ENCODE measurements at places on chromosomes 11 and 22.

- DNase-seq, result peak; percentile 33
Measured at GRCh38 chr11:504053-504993, 2.7 kb downstream of the RNH1 start.

- DNase-seq, result no peak
Measured at GRCh38 chr11:60719391-60719790, 5.1 kb upstream of the MS4A18 start.

DNA sequence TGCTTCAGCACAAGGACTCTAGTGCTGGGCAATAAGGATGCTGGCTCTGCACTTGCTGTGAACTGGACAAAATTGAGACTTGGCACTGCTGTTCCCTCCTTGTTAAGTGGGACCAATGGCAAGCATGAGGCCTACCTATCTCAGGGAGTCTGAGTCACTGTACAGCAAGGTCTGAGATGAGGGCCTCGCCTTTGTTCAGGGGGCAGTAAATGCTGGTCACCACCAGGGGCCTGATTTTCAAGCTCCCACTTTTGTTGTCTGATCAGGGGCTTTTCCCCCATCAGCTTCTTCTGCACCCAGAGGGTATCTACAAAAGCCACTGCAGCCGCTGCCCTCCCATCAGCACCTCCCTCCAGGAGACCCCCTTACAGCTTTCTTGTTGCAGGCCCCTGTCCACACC is 22.8 kb downstream of the DHCR7 start:
- DNase-seq, result no peak

DNA sequence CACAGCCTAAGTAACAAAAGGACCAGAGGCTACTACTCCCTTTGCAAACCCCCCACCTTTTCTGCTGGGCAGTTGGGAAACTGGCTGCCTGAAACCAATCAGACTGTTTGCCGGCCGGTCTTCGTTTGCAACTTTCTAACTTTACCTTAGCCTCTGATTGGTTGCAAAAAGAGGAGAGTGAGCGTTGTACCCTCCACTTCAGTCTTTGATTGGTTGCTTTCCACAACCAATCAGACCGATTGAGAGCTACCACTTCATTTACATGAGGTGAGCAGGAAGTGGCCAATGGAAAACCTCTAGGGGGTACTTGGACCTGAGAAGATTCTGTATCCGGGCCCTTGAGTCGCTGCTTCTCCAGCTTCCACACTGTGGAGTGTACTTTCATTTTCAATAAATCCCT is 18.8 kb upstream of the CLNS1A start:
- DNase-seq, result no peak

DNA sequence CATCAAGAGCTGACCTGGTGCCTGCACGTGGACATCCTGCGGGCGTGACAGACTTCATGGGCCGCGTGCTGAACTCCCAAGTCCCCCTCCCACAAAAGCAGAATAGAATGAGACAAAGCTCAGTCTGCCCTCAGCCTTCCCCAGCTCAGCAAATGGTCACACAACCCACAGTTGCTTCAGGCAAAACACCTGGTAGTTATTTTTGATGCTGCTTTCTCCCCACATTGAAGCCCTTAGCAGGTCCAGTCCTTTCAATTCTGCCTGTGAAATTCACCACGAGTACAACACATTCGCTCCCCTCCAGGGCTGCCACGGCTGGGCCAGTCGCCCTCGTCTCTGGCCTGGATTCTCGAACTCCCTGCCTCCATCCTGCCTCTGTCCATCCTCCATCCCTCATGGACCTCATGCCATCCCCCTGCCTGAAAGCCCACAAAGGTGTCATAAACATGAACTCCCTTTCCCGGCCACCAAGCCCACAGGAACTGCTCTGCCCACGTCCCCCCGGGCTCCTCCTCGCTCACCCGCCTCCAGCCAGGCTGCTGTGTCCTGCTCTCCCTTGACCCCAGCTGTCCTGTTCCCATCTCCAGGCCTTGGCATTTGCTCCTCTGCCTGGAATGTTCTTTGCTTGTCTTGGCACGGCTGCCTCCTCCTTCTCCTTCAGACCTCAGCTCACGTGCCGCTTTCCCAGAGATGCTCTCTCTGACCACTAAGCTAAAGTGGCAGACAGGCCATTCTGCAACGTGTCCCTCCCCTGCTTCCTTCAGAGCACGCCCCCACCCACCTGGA is 42.1 kb downstream of the SCUBE1 start:
- no peak for DNase-seq

GRCh38 chr11:102293873-102294601 is 23.2 kb upstream of the BIRC3 start:
- DNase-seq, result no peak

DNA sequence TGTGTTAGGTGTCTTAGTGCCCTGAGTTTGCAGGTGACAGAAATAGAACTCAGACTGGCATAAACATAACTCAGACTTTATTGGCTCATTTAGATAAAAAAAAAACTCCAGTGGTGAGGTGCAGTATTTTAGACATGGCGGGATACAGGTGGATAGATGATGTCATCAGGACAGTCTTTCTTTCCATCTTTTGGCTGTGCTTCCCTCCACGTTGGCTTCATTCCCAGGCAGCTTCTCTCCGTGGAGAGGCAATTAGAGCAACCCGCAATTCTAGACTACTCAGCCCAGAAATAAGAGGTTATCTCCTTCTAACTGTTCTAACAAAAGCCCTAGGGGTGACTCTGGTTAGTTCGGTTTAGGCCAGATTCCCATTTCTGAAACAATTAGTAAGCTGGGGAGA is 40.5 kb downstream of the NCAM1 start:
- no peak for DNase-seq

DNA sequence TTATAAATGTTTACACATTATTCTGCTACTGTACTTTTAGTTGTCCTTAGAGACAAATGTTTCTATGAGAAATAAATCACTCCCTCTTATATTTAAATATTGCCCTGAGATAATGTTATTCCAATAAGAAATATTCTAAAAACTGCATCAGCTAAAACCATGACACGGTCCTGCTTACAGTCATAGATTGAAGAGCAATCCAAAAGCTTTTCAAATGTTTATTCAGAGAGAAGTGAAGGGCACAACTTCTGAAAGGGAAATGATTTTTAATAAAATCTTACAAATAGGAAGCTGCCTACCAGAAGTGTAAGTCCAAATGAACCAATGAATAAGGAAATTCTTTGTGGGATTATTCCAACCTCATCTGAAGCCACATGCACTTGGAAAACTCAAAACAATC is 49.2 kb downstream of the STK33 start:
- DNase-seq, result no peak

DNA sequence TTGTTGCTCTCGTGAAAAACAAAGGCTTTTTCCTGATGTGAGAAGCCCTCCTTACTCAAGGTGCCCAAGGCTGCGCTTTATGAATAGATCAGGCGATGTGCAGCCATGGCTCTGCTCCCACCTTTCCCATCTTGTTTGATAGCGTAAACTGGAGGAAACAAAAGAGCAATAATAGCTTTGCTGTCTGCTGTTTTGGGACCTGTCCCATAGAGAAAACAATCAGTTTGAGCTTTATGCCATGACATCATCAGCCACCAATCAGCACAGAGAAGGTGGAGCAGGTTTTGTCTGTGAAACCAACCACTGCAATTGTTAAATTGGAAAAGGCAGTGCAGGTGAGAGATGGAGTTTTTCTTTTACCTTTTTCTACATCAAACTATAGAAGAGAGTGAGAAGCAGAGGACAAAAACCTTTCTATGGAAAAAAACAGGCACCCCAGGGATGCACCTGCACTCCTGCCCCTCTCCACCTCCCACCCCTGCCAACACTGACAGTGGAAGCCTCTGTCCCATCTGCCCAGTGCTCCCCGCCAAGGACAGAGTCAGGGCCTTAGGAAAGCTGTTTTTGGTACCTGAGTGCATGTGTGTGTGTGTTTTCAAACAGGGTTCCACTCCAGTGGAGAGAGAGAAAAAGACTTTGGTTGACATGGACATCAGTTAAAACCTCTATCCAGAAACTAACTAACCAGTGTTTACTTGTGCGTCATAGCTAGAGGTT is 80.7 kb downstream of the MICAL3 start:
- DNase-seq, result no peak

- no peak for DNase-seq
Measured at GRCh38 chr11:12361682-12362081, 15.7 kb upstream of the PARVA start.

GRCh38 chr22:26550498-26551033 is 38.3 kb upstream of the TFIP11 start:
- DNase-seq, result no peak

GRCh38 chr11:104583857-104584256 is 314.4 kb downstream of the CASP12 start:
- no peak for DNase-seq

- no peak for DNase-seq
Measured at GRCh38 chr22:48806227-48806781, 1021.4 kb downstream of the BRD1 start.

DNA sequence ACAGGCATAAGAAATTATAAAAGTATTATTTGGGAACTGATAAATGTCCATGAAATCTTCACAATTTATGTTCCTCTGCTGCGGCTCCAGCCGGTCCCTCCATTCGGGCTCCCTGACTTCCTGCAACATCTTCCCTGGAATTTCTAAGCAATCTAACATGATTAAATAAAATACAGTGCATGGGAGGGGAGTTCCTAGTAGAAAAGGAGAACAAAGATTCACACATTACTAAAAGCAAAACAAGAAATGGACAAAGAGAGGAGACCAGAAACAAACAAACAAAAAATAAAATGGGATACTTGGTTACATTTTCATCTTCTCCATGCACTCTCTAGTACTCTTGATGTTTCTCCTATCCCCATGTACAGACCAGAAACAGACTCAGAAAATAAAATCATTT is 8.6 kb upstream of the APOL4 start:
- no peak for DNase-seq

- DNase-seq, result no peak
Measured at GRCh38 chr11:45671246-45672171, 6.1 kb upstream of the CHST1 start.

DNA sequence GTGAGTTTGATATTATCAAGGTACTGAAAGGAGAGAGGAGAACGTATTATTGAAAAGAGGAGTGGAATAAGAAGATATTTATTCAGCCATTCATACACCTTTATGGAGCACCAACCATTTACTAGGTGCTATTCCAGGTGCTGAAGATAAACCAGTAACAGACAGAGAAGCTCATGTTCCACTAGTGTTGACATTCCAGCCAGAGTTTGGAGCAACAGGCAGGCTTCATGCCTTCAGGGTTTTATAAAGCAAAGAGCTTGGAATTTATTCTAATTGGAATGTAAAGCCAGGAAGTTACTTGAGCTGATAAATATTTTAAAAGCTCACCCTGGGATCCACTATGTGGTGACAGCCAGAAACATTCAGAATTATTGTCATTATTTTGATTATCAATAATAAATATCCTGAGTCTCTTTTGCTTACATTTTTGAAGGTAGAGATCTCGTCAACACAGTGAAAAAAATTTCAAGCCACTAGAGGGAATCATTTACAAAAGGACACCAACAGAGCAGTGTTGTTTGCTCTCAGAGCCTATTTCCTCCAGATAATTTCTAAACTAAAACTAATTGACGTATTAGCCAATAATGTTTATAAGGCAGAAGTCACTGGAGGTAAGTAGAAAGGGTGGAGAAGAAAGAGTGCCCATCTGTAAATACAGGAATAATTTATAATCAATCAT is 172.0 kb downstream of the KCNA4 start:
- no peak for DNase-seq

DNA sequence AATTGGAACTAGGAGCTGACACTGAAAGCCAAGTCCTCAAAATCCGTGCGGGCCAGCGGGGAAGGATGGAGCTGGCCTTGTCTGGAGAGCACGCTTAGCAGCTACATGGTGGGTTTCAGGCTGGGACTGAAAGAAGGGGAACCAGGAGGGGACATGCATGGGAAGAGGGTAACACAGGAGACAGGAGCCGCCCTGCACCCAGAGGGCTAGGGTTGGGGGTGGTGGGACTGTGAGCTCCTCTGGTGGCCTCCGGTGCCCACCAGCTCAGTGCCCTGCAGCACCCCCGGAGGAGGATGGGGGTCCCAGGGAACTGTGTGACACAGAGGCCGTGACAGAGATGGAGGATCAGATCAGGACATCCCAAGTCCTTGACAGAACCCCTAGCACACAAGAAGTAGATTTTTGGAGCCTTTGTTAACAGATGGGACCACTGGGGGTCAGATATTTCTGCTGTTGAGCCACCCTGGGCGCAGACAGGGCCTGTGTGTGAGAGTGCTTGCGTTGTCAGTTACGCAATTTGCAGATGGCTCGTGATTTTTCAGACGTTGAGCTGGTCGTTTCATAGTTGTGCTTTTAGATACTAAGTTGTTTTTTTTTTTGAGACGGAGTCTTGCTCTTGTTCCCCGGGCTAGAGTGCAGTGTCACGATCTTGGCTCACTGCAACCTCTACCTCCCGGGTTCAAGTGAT is 21.3 kb upstream of the GRAMD4 start:
- no peak for DNase-seq

GRCh38 chr11:95891423-95892170 is 32.3 kb downstream of the MTMR2 start:
- no peak for DNase-seq

GRCh38 chr11:111229604-111230003 is 15.9 kb upstream of the POU2AF2 start:
- no peak for DNase-seq

DNA sequence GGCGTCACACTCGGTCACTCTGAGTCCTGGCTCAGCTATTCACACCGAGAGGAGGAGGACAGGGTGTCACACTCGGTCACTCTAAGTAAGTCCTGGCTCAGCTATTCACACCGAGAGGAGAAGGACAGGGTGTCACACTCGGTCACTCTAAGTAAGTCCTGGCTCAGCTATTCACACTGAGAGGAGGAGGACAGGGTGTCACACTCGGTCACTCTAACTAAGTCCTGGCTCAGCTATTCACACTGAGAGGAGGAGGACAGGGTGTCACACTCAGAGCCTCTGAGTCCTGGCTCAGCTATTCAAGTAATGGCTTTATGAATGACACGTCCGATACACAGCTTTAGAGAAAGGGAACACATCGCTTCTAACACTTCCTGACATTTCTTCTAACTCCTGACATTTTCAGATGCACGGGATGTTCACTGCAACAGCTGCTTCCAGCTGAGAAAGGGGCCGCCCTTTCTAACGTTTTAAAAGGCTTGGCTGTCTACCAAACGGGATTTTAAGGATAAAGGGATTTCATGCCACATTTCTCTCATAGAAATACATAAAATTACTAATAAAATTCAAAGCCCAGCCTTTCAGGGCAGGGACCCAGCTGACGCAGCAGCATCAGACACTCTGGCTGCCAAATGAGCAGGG is 28.1 kb downstream of the DRD4 start:
- no peak for DNase-seq

- DNase-seq, result no peak
Measured at GRCh38 chr22:32830473-32830872, 29.0 kb downstream of the TIMP3 start.

GRCh38 chr11:118742304-118742703 is 48.7 kb downstream of the DDX6 start:
- DNase-seq, result no peak

- no peak for DNase-seq
Measured at GRCh38 chr11:73995731-73996130, 13.1 kb upstream of the UCP2 start.

Measured in activated naive CD8-positive, alpha-beta T cell treated with anti-CD3 and anti-CD28 coated beads for 36 hours (primary cell).